Naive thymus-derived CD4-positive, alpha-beta T cell (primary cell): ENCODE measurements at places on chromosomes 2 and 18. TPM values are rescaled to one million over a fixed set of nuclear protein-coding genes. Genes with fewer than 3 reads are reported as not detected.

DNA sequence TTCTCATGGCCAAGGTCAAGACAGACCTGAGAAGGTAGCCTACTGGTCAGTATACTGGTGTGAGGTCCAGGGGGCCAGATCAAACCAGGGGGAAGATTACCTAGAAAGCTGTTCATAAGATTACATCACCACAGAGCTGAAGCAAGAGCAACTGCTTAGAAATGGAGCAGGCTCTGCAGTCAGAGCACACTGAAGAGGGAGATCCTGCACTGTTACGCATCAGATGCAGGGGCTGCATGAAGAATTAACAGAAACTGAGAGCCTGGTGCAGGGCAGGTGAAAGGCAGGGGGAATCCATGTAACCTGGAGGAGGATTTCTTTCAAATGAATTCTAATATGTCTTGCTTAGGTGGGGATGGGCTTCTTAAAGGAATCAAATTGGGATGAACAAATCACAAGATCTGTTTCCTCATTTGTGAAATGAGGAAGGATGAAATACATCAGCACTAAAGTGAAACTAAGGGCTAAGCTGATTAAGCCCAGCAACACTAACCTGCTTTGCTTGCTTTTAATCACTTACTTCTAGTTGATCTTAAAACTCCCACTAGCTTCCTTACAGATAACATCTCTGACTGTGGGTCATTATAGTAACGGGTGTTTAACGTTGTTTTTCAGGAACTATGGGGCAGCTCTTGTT lies 74.3 kb upstream of the ADAM23 start:
- H3K27ac ChIP-seq = no peak overlapping the region
- H3K4me1 ChIP-seq = no peaks in the 10 kb centered on the region
- H3K4me3 ChIP-seq = no peak overlapping the region
- DNase-seq = no peak
- no peaks in the 10 kb centered on the region for H3K36me3 ChIP-seq
- no peaks in the 10 kb centered on the region for H3K27me3 ChIP-seq

FSHR gene
- total RNA-seq = not detected

MROH2A gene
- total RNA-seq = not detected

GRCh38 chr2:95337829-95338228 lies 40.7 kb downstream of the KCNIP3 start:
- no peaks in the 10 kb centered on the region for H3K36me3 ChIP-seq
- H3K4me3 ChIP-seq = no peak overlapping the region
- H3K27ac ChIP-seq = no peak overlapping the region
- H3K4me1 ChIP-seq = no peaks in the 10 kb centered on the region
- H3K27me3 ChIP-seq = no peaks in the 10 kb centered on the region

DNA sequence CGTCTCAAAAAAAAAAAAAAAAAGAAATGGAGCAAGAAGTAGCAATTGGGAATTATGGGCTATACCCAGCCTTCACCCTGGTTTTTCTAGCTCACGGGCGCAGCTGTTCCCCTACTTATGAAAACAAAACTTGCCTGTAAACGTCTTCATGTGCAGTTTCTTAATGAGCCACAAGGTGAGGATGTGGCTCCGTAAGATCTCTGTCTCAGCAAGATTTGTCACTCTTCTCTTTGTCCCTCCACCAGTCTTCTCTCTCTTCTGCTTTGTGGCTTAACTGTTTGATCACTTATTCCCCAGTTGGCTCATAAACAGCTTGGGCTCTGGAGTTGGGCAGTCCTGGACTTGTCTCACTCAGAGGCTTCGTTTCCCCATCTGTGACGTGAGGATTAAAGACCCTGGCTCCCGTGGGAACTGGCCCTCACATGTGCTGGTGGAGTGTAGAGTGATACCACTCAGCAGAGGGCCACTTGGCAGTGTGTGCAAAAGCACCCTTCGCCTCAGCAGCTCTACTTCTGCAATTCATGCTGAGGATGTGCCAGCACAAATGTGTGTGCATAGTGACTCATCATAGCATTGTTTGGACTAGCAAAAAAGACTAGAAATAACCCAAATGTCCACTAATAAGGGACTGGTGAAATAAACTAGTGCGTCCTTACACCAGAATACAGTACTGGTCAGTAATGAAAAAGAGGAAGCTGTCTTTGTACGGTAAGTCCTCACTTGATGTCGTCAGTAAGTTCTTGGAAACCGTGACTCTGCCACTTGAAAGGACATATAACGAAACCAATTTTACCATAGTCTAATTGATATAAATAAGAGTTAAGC lies 8.7 kb downstream of the CEP68 start:
- DNase-seq = peak; percentile 55
- no peaks in the 10 kb centered on the region for H3K36me3 ChIP-seq
